Thyroid gland (tissue), 4 donors: ENCODE measurements at places on chromosomes 5 and 9.

DNA sequence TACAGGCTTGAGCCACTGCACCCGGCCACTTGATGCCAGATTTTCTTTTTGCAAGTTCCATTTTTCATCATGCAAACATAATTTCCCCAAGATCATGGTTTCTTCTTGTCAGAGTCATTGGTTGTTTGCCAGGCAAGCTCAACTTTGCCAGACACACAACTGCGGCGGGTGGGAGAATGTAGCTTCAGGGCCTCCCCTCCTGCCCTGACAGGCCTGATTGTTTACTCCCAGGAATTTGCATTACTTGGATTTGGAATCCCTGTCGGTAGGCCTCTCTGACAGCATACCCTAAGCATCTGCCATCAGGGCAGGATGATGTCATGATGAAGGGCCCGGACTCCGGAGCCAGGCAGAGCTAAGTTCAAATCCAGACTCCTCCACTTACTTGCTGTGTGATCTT, 15.1 kb downstream of the RPS14 start:
- no peaks in the 10 kb centered on the region for H3K36me3 ChIP-seq
- no peak overlapping the region for H3K27ac ChIP-seq
- no peak overlapping the region for H3K4me3 ChIP-seq
- DNase-seq, result no peak

DNA sequence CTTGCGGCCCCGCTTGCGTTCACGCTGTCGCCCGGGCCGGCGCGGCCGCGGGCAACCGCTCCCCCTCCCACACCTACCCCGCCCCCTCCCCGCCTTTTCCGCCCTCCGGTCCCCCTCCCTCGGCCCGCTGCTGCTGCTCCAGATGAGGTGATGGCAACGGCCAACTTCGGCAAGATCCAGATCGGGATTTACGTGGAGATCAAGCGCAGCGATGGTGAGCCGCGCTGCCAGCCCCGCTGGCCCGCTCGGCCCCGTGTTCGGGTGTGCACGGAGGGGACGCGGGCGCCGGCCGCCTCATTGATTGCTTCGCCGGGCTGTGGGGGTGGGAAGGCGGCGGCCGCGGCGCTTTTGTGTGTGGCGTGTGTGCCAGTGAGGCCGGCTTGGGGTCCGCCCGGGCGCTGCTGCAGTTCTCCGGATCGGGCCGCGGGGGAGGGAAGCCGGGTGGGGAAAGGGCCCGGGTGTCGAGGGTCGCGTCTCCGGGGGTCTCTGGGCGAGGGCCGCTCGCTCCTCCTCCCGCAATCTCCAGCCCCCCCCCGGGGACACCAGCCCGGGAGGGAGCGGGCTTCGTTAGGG, 403 bp downstream of the KIF2A start:
- H3K4me1 ChIP-seq, result no peaks in the 10 kb centered on the region
- peak overlapping the region; percentile 81 for H3K27ac ChIP-seq
- peak overlapping the region; percentile 70 for H3K4me3 ChIP-seq
- no peaks in the 10 kb centered on the region for H3K27me3 ChIP-seq
- no peaks in the 10 kb centered on the region for H3K36me3 ChIP-seq
- no peak for DNase-seq

- peaks cover 73% of the 10 kb centered on the region for H3K4me1 ChIP-seq
- H3K27ac ChIP-seq, result peak overlapping the region; percentile 95
- peak overlapping the region; percentile 62 for H3K4me3 ChIP-seq
- peak; percentile 94 for DNase-seq
- H3K27me3 ChIP-seq, result no peaks in the 10 kb centered on the region
These were observed 44.9 kb upstream of the STXBP1 start for GRCh38 chr9:127567035-127567729.

DNA sequence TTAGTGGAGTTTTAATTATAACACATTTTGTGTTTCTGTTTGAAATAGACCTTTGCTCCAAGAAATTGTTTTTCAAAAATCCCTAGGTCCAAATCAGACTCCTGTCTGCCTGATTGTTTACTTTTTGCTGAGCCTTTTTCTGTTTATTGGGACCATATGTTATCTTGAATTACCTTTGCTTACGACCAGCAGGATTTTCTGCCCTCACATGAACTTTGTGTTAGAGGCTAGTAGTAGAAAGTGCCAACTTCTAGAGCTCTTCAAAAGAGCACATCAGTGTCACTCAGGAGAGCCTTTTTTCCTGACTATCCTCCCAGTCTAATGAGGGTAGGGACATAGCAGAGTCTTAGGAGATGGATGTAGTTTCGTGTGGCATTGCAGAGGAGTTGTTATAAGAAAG, 10.2 kb downstream of the RECK start:
- no peaks in the 10 kb centered on the region for H3K36me3 ChIP-seq
- no peaks in the 10 kb centered on the region for H3K27me3 ChIP-seq
- H3K4me1 ChIP-seq, result peaks cover 2% of the 10 kb centered on the region
- no peak overlapping the region for H3K27ac ChIP-seq

DNA sequence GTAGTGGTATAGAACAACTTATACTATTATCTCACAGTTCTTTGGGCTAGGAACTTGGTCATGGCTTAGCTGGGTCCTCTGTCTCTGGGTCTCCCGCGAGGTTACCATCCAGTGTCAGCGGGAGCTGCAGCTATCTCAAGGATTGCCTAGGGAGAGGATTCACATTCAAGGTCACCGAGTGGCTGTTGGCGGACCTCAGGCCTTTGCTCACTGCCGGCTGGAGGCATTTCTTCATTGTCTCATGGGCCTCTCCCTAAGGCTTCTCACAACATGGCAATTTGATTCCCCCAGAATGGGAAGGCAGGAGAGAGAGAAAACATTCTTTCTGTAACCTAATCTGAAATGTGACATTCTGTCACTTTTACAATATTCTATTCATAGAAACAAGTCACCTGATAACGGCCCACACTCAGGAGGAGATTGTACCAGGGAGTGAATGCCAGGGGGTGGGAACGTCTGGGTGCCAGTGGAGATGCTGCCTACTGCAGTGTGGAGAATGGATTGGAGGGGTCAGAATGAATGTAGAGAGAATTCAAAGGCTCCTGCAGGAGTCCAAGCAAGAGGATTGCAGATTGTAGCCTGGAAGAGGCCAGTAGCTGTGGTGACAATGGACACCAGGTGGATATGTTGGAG, 29.5 kb upstream of the ANKRD18A start:
- H3K4me3 ChIP-seq, result no peak overlapping the region
- H3K27ac ChIP-seq, result no peak overlapping the region
- H3K4me1 ChIP-seq, result peaks cover 7% of the 10 kb centered on the region
- DNase-seq, result no peak

- no peak overlapping the region for H3K4me3 ChIP-seq
- H3K27me3 ChIP-seq, result no peaks in the 10 kb centered on the region
- no peaks in the 10 kb centered on the region for H3K36me3 ChIP-seq
- no peak overlapping the region for H3K27ac ChIP-seq
- no peak for DNase-seq
- no peaks in the 10 kb centered on the region for H3K4me1 ChIP-seq
These were observed 411.7 kb downstream of the DMRT2 start for GRCh38 chr9:1461812-1462211.

DNA sequence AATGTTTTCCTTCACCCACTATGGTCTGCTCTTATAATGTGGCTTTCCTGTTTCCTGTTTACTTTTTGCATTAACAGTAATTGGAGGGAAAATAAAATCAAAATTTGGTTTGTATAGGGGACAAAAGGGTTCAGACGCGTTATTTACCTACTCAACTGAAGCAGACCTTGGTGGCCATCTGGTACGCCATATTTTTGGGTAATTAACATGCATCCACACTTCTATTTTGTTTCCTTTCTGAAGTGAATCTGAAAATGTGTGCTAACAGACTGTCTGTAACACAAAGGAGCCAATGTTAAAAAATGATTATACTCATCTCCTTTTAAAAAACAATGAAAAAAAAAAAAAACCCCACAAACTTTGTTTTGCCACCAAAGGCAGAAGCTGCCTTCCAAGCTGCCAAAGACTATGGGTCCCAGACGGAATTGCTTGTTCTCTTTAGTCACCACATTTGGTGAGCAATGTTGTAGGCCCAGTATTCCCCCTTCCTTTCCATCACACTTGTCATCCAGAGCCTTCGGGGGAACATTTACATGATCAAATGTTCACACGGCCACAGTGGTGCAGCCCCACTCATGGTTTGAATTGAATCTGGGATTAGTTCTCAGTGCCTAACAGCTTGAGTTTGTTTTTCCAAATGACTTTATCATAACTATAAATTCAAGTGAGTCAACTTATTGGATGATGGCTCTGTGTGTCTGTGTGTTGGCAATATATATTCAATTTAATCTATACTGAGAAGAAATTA, 323.7 kb upstream of the CD180 start:
- H3K4me3 ChIP-seq, result no peak overlapping the region
- no peaks in the 10 kb centered on the region for H3K27me3 ChIP-seq
- DNase-seq, result no peak

DNA sequence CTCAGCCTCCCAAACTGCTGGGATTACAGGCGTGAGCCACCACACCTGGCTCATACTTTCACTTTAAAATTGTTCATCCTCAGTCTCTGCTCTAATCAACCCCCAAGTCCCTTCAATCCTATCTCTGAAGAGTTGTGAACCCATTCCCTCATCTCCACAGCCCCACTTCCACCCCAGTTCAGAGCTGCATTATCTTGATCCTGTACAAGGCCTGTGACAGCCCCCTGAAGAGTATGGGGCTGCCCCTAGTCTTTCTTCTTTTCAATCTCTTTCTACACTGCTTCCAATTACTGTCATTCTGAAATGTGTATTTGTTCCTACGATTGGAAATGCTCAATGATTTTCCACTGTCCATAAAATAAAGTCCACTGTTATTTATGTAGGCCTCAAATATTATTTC, 588.3 kb downstream of the RAB3C start:
- no peaks in the 10 kb centered on the region for H3K36me3 ChIP-seq
- no peak overlapping the region for H3K27ac ChIP-seq
- H3K4me1 ChIP-seq, result peaks cover 6% of the 10 kb centered on the region
- H3K27me3 ChIP-seq, result no peaks in the 10 kb centered on the region

- no peak overlapping the region for H3K27ac ChIP-seq
- peaks cover 21% of the 10 kb centered on the region for H3K4me1 ChIP-seq
- no peaks in the 10 kb centered on the region for H3K27me3 ChIP-seq
- no peak overlapping the region for H3K4me3 ChIP-seq
- peak; percentile 33 for DNase-seq
These were observed 148.3 kb downstream of the CMYA5 start for GRCh38 chr5:79837761-79838551.
